ENCODE measurements at places on chromosomes 3 and 15.

DNA sequence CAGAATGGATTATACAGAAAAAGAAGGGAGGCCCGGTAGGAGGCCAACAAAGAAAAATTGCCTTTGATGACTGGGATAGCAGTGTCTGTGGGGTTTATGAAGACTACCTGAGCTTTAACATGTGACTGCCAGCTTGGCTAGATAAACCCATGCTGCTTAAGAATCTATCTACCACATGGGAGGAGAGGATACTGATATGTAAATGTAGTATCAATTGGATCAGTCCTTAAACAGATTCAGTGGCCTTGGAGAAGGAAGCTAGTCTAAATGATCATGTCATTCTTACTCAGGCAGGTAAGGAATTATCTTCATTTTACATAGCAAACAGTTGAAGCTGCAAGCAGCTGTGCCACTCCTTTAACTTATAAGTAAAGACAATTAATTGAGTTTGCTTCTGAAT lies 50.0 kb upstream of the SYNPR start:
- DNase-seq: no peak

DNA sequence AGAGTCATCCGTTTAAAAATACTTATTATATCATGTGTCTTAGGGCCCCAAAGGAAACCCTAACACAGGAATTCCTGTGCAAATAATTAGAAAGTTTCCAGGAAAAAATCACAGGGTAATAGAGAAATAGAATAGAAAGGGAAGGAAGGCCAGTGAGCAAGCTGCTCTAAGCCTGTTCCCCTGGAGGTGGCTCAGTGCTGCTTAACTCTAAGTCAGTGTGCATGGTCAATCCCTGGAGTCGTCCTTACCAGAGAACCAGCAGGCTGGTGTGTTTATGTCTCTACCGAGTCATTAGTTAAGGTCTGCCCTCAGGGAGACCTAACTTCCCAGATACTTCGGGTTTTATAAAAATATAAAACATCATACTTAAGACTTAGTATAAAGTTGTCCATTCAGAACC lies 21.0 kb upstream of the MCF2L2 start:
- DNase-seq: no peak

GRCh38 chr3:165669967-165670366 lies 167.3 kb downstream of the BCHE start:
- no peak for DNase-seq

DNA sequence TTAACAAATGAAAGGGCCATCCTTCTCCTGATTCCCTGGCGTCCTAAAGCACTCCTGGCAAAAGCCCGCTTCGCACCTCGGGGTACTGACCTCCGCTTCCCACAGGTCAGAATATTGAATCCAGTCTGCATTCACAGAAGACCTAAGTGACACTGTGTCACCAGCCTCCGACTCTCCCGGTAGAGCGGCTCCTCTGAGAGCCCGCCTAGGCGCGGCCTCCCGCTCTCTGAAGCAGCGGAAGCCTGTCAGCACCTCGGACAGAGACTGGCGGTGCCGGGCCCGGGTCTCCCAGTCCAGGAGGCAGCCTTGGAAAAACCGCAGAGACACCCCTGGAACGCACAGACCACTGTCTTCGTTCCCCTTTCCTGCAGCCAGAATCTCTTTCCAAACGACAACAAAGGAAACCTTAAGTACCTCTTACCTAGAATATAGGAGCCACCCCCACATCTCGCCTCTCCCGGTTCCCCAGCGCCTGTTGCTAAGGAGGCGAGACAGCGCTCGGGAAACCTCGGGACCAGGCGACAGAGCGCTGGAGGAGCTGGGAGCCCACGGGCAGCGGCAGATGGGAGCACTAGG lies 1.2 kb downstream of the GABRB3 start:
- DNase-seq: peak; percentile 63

DNA sequence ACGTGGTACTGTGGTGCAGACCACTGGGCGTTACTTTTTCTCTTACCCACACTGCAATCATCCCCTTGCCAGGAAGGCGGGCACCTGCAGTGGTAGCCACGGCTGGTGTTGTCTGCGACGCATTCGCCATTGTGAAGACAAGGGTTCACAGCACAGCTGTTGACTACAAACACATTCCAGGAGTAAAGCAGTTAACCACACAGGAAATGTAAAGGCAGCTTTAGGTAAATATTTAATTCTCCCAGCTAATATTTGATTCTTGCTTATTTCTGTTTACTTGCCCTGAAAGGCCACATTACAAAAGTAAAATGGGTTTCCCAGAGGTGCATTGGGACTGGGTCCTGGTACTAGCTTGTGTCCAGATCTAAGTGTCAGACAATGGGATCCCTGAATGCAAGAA lies 45.4 kb downstream of the HEG1 start:
- no peak for DNase-seq

GRCh38 chr3:27545061-27545460 lies 60.9 kb upstream of the SLC4A7 start:
- DNase-seq: no peak

DNA sequence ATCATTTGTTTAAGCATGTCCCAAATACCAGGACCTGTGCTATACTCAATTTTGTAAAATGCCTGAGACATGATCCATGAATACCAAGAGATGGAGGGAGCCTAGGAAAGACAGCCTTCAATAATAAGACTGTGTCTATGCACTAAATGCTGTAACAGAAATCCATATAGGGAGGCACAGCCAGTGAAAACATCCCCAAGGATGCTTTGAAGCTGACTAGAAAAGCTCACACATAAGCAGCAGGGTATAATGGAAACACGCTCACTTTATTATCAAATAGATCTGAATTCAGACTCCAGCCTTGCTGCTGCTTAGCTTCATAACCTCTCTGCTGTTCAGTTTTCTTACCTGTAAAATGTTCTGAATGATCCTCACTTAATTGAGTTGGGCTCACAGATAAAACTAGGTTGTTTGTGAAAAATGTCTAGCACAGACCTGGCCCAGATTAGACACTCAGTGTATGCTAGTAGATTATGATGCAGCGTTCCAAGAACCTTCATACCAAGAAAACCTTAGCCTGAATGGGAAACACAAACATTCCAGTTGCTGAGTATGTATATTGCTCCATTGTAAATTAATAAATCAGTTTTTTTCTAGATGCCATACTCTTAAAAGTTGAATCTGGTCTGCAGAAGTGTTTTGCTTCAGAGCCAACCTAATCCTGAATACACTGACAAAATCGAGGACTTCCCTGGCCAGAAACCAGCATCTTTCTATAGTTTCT lies 3.8 kb upstream of the LARP6 start:
- DNase-seq: no peak

- DNase-seq: no peak
These were observed 235.0 kb downstream of the SLC9A9 start for GRCh38 chr3:143613226-143613625.

- no peak for DNase-seq
These were observed 34.9 kb downstream of the SAXO2 start for GRCh38 chr15:82297546-82297945.

- DNase-seq: no peak
These were observed at the start of gene FAM174B for GRCh38 chr15:92655178-92655995. TSS of gene FAM174B (minus strand) at chr15:92655775.

DNA sequence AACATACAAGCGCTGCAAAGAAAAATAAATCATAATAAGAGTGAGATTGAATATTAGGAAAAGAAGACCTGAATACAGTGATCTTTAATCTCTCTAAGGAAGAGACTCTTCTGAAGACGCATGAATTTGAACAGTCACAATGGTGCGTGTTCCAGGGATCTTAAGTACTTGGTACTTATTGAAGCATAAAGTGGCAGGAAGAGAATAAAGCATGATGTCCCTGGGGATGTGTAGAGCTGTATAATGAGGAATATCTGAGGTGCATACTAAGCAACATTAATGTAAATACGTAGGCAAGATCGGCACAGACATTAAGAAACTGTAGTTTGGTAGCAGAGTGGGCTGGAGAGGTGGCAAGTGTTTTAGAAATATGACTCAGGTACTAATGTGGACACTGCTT lies 246.2 kb upstream of the MCTP2 start:
- no peak for DNase-seq

DNA sequence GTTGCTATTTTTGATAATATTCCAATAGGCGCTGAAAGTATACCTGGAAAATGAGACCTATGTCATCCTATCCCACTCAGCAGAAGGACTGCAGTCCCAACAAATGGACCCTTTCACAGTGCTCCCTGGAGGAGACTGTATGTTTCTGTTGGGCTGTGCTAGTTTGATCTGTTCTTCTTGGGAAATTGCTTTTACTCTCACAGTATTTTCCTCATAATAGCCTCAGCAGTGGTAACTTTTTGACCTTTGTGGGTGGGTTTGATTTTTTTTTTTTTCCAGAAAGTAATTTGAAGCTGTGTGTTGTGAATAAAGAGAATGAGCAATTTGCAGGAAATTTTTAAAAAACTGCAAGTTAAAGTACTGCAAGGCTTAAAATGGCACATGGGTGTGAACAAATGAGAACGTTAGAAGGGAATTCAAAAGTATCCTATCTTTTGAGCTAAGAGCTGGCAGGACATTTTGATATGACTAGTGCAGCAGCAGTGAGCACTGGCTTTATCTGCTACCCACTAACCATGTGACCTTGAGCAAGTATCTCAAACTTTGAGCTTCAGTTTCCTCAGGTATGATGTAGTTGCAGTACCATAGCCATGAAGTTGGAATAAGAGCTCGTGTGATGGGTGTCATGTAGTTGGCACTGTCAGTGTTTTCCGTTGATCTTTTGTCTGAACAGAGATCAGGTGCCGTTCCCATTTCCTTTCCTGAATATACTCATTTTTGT lies 118.4 kb downstream of the ATG7 start:
- DNase-seq: no peak

DNA sequence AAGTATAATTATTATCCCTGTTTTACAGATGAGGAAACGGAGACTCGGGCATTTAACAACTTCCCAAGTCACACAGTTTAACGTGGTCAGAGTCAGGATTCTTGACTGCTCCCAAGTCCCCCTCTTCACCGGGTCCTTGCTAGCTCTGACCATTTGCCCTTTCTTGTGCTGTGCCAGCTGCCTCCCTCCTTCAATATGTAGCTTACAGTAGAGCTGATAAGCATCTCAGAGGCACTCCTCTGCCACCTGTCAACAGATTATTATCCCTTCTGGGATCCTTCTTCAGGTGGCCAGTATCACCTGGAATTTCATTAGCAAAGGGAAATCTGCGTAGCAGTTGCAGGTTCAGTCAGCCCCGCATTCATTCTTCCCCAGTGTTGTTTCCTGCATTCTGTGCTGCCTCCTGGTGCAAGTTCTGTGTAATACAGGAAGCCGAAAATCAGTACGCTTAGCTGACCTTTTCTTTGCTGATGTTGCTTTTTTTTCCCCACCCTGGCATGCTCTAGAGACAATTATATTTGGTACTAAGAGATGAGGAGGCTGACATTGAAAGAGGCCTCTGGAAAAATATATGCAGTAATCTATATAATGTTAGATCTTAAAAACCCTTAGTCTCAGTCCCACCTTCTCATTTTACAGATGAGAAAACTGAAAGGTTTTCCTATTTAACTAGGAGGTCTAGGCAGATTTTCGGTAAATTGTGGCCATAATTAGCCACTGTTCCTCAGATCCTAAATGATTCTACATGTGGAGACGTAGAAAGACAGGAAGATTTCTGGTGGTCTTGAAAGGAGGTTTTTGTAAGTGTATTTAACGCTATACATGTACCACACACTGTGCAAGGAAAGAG lies 24.8 kb downstream of the TMOD2 start:
- DNase-seq: peak; percentile 40

DNA sequence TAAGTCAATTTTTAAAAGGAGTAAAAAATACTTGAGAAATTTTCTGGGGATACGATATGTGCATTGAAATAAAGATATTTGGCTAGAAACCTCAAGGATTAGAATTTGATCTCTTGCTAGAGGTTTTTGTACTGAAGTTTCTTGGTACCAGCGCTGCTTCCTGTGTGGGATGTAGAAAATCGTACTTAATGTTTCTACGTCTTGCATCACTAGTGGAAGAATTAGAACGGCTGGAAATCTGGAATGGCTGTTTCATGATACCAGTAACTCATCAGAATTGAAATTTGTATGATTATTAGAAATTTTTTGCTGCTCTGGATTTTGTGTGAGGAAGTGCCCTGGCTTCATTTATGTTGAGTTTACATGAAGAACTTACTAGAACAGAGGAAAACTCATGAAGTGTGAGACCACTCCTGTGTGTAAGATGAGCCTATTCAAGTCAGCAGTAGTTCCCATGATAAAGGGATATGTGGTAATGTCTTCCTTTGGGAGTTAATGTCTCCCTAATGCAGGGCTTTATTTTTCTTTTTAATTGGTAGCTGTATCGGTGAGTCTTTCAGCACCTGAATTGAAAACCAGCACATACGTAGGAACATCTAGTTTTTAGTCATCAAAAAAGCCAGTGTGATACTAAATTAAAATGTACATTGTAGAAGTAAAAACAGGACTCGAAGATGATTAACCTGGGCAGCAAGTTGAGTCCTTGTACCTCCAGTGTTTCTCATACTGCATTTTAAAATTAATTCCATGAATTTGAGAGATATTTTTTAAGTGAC lies 3.2 kb downstream of the KBTBD8 start:
- no peak for DNase-seq

- DNase-seq: no peak
These were observed 866.3 kb upstream of the GBE1 start for GRCh38 chr3:82627733-82628132.

GRCh38 chr3:148998715-148999423 lies 7.5 kb downstream of the GYG1 start:
- no peak for DNase-seq
